ENCODE measurements at places on chromosomes 3 and 15.

- DNase-seq: no peak
These were observed 16.1 kb downstream of the LYSMD2 start for GRCh38 chr15:51721199-51721960.

DNA sequence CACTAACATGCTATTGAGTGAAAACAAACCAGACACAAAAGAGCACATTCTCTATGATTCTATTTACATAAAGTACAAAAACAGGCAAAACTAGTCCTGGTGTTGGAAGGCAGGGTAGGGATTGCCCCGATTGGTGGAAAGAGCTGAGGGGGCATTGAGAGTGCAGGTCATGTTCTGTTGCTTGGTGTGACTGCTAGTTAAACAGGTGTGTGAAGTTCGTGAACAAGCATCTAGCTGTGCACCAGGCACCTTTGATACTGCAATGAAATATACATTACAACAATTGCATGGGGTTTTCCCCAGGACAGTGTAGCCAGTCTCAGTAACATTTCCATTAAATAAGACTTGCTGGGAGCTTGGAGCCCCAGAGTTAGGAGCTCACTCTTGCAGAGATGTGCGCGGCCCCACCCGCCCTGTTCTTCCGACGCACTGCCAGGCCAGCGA, 26.3 kb upstream of the THRB start:
- DNase-seq: no peak

GRCh38 chr3:30306896-30307295, 299.5 kb upstream of the TGFBR2 start:
- no peak for DNase-seq

DNA sequence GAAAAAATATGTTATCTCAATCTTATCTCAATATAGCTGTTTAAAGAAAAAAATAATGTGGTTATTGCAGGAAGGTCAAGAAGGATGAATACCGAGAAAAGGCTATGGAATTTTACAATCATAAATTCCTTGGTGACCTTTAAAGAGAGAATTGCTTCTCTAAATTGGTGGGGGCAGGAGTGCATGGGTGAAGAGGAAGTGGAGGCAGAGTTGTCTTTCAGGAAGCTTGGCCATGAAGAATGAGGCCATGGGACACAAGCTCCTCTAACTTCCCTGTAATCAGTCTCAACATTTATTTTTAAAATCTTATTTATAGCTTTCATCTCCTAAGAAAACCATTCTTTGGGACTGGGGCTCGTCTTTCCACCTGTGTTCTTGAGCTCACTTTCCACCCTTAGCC, 22.4 kb upstream of the ALDH1A2 start:
- no peak for DNase-seq

DNA sequence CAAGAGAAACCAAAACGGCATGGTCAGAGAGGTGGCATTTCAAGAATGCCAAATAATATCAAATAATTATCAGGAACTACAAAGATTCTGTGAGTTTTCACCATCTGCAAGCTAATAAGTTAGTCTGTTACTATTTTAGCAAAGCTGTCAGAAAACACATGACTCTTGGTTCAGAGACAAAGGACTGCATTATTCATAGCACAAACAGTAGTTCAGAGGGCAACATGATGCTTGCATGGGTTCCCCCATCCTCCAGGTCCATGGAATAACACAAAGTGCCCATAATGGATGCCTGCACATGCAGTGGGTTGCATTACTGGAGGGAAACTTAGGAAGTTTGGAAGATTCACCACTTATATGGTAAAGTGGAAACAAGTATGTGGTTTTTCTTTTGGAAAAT, 228.8 kb upstream of the ALCAM start:
- no peak for DNase-seq

DNA sequence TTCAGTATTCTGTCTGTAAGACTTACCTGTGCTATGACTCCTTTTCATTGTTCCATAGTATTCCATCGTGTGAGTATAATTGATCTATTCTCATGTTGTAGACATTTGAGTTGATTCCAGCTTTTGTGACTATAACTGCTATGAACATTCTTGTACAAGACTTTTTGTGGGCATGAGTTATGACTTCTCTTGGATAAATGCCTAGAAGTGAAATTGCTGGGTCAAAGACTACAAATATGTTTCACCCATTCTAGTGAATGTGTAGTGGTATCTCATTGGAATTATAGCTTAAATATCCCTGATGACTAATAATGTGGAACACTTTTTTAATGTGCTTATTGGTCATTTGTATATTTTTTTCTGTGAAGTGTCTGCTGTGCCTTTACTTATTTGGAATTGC, 27.6 kb upstream of the NPHP3 start:
- no peak for DNase-seq

- DNase-seq: no peak
These were observed 146.1 kb upstream of the CTNNB1 start for GRCh38 chr3:41053220-41053619.

- DNase-seq: no peak
These were observed 220.7 kb downstream of the VPS13C start for GRCh38 chr15:61839546-61839945.
